ENCODE measurements at places on chromosomes 16 and 17.

- DNase-seq = no peak
Measured at GRCh38 chr17:50189550-50190292, 11.7 kb downstream of the COL1A1 start.

DNA sequence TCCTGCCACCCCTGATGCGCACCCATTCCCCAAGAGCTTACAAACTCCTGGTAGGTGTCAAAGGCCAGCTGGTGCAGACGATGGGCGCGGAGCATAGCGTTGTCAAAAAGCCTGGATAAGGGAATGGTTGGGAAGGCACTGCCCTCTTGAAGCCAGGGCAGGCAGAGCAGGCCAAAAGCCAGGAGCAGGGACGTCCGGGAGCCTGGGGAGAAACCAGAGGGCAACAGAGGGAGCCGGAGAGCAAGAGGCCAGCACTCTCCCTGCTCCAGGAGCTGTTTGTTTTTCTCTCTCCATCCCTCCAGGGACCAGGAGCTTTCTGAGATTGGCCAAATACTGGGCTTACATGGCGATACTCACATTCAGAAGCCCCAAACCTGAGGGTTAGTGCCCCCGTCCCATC lies 334 bp downstream of the GH1 start:
- DNase-seq = no peak

- no peak for DNase-seq
Measured at GRCh38 chr16:57062329-57062728, 30.1 kb upstream of the CPNE2 start.

DNA sequence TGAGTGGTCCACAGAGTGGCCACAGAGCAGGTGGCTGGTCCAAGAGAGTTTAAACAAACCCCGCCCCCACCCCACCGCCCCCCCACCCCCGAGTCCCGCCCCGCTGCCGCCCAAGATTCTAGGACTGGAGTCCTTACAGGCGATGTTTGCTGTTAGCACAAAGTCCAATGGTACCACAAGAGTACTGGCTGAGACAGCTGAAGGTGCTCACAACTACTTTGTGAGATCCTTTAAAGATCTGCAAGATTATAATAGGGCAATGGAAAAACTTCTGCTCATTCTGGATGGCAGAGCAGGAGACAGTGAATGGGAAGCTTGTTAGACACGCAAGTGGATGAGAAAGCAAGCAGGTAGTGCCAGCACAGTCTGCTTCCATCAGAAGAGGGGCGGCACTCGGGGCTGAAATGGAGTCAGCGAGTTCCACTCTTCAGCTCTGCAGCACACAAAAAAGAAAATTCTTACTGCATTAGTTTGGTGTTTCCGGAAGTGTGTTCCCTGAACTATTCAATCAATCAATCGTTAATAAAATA lies 4.7 kb upstream of the TEKT3 start:
- no peak for DNase-seq

- no peak for DNase-seq
Measured at GRCh38 chr17:10824874-10825273, 13.0 kb downstream of the PIRT start.

DNA sequence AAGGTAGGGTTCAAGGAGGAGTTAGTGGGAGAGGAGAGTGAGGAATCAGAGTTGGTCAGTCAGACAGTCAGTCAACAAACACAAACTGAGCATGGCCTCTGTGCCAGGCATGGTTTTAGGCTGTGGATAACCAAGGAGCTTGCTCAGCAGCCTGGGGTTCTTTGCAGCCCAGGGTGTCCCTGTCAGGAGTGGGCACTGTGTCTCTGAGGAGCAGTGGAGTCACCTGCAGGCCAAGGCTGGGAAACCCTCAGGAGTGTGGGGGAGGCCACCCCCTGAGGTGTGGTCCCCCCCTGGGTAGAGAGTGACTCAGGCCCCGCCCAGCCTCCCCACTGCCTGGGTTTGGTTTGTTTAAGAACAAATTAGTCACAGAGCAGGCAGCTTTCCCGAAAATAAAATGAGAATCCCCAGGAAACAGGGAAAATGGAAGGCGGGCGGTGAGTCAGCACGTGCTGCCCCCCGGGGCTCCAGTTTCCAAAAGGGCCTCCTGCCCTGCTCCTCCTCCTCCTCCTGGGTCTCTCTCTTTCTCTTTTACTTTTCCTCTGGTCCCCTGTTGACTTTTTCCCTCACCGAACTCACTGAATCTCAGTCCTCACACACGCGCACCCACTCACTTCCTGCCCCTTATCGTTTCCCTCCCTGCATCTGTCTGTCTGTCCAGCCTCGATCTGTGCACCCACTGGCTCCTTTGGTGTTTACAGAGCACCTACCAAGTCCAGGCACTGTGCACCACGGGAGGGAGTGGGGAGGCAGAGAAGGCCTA lies 44.3 kb downstream of the SOCS3 start:
- DNase-seq = peak; percentile 63

DNA sequence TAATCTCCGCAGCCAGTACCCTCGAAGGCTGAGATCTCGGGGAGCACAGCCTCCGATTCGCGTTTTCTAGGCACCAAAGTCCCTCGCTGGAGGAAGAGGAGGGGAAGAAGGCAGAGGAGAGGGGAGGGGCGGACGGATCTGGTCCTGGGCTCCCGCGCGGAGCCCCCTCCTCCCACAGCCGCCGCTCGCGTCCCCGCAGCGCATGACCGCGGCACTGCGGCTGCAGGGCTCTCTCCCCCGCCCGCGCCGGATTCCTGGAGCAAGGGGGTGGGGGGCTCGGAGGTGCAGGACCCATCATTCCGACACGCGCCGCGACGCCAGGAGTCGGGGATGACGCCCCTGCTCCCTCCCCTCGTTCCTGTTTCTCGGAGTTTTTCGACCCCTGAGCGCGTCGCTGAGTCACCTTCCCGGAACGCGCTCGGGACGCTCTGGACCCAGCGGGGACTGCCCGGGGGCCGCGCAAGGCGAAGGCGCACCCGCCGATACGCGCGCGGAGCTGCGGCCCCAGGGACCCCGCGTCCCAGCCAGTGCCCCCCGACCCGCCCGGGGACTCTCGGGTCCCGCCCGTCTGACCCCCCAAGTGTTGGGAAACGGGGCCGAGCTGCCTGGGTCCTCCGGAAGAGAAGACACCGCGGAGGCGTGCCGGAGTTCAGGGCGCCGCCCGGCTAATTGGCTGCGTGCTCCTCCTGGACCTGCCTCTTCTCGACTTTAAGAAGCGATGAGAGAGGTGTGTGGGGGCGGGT lies 1.4 kb upstream of the SPHK1 start:
- peak; percentile 62 for DNase-seq

- DNase-seq = no peak
Measured at GRCh38 chr16:13519871-13520270, 400.1 kb upstream of the ERCC4 start.

DNA sequence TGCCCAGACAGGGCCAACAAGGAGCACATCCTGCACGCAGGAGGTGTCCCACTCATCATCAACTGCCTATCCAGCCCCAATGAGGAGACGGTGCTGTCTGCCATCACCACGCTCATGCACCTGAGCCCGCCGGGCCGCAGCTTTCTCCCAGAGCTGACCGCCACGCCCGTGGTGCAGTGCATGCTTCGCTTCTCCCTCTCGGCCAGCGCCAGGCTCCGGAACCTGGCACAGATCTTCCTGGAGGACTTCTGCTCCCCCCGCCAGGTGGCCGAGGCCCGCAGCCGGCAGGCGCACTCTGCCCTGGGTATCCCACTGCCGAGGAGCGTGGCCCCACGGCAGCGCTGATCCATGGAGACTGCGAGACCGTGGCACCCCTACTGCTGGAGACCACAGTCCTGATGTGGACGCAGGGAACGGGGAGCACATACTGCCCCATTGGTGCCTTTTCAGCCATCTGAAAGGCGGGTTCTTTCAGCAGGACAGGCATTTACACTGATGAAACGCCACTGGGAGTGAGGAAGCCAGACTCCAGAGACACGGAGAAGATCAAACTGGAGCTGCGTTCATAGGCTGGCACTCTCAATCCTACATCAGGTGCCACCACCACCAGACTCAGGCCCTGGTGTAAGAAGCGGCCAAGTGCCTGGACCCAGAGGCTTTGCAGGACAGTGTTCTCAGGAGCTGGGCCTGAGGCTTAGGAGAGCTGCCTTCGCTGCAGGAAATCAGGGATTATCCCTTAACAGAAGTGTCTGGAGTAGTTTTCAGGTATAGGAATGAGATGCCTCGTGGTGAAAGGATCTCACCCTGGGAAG lies 2.6 kb downstream of the NT5C start:
- no peak for DNase-seq

GRCh38 chr17:34131386-34131785 lies 123.7 kb upstream of the CCL2 start:
- no peak for DNase-seq

GRCh38 chr17:55121268-55121667 lies 143.5 kb upstream of the HLF start:
- DNase-seq = no peak

Measured in stimulated activated CD8-positive, alpha-beta memory T cell treated with anti-CD3 and anti-CD28 coated beads, Interleukin-7, amount 100 ng/mL, for 4 hours (primary cell).